ENCODE measurements at places on chromosomes 6 and 20.

DNA sequence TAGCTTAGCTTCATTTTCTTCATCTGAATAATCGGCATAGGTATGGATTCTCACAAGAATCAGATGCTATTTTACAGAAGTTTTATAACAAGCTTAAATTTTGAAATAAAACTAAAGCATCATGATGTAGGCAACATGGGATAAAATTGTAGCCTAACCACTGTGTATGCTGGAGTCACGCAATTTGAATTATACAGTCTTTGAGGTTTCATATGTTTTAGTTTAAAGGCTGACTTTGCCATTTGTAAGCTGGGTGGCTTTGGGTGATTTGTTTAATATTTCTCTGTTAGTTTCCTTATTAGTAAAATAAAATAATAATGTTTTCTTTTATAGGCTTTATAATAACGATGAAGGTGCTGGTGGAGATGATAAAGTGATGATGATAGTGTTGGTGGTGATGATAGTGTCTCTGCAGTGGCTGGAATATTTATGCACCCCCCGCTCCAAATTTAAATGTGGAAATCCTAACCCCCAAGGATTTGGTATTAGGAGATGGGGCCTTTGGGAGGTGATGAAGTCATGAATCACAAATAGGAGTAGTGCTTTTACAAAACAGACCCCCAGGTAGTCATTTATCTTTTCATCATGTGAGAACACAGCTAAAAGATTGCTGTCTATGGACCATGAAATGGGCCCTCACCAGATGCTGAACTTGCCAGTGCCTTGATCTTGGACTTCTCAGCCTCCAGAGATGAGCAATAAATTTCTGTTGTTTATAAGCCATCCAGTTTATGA is 42.0 kb downstream of the DOK5 start:
- no peak for DNase-seq

DNA sequence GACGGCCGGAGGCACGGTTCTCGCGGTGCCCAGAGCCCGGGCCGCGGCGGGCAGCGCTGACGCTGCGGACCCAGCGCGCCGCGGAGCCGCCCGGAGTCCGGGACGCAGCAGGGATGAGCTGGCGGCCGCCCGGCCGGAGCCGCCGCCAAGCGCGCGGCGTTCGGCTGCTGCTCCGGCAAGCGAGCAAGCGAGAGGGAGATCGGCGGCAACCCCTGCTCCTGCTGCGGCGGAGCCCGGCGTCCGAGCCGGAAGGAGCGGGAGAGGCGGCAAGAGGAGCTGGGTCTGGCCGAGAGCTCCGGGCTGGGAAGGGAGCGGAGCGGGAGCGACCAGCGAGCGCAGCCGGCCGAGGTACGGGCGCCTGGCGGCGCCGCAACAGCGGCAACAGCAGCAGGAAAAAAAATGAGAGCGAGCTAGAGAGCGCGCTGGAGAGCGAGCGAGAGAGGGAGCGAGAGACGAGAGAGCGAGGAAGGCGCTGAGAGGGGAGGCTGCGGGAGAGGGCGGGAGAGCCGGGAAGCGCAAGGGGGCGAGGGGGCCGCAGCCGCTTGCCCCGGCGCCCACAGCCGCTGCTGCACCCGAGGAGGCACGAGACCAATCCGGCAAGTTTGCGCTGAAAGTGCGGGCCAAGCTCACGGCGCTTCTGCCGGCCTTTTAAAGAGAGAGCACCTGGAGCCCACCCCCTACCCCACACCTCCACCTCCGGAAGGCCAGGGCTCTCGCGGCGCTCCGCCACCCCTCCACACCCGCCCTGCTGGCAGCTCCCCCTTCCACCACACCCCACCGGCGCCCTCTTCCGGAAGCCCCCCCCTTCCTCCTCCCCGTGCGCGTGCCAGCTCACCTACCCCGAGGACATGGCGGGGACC is 496 bp downstream of the GRM4 start:
- DNase-seq: peak; percentile 17

GRCh38 chr6:169249057-169249456 is 4.6 kb downstream of the THBS2 start:
- no peak for DNase-seq

DNA sequence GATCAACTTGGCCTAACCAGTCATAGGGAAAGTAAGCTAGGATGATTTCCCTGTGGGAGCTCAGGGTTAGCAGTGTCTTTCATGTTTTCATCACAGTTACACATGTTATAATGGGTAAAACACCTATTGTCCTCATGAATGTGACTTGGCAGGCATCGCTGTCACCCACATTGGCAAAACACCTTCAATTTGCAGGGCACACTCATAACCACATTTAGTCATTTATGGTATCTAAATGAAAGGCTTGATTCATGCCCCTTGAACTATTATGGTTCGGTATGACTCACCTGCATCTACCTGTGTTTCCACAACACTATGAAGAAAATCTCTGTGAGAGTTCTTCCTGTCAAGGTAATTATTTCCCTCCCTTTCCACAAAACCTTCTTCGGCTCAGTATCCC is 49.2 kb downstream of the FRK start:
- no peak for DNase-seq
